ENCODE measurements at places on chromosomes 4 and X.

- DNase-seq: no peak
Observed at GRCh38 chr4:148649652-148650331, 207.6 kb upstream of the NR3C2 start.

DNA sequence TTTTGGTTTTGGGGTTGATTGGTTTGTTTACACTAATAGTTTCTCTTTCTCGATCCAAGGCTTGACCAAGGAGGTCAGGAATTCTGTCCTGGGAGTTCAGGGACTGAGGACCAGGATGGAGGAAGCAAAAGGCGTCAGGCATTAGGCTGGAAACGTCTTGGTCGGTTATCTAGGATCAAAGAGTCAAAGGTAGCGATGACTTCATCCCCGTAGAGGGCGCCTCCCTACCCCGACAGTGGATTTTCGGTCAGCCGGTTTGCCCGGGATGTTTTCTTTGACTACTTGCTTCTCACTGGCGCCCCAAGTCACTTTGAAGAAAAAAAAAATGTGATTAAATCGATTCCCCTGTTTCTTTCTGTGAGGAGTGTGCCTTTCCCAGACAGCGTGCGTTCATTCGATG is 980 bp upstream of the FHDC1 start:
- no peak for DNase-seq

DNA sequence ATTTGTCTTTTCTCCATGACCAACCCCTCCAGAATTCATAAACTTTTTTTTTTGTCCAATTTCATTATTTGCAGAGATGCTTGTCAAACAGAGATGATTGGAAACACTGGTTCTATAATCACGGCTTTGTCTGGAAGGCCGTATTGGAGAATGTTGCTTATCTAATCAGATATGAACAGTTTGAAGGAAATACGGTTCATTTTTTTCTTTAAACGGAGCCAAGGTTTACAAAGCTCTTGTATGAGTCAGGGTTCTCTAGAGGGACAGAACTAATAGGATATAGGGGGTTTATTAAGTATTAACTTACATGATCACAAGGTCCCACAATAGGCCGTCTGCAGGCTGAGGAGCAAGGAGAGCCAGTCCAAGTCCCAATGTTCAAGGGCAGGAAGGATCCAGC is 1415.8 kb downstream of the C4orf33 start:
- no peak for DNase-seq

- DNase-seq: no peak
Observed at GRCh38 chrX:53075011-53075410, 7.2 kb upstream of the TSPYL2 start.

GRCh38 chr4:19051831-19052230 is 1030.3 kb upstream of the LCORL start:
- DNase-seq: no peak

- no peak for DNase-seq
Observed at GRCh38 chr4:7172946-7173345, 19.4 kb upstream of the SORCS2 start.

GRCh38 chr4:22072726-22073125 is 124.2 kb upstream of the KCNIP4 start:
- no peak for DNase-seq

DNA sequence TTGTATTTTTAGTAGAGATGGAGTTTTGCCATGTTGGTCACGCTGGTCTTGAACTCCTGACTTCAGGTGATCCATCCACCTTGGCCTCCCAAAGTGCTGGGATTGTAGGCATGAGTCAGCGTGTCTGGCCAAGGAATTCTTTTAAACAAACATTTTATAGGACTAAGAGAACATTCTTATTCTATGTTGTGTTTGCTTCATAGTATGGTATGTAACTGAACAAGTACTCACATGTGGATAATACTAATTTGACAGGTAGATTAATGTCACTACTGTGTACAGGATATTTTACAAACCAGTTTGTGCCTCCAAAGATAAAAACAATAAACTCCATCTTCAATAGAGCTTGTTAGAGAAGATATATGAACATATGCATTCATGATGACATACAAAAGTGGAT is 1353.4 kb downstream of the PCDH7 start:
- no peak for DNase-seq

- no peak for DNase-seq
Observed at GRCh38 chrX:107713543-107714205, 61.9 kb downstream of the TSC22D3 start.

Measured in activated naive CD4-positive, alpha-beta T cell treated with anti-CD3 and anti-CD28 coated beads, Interleukin-2, amount 50 U/mL, for 72 hours (primary cell).